ENCODE measurements at places on chromosomes 6 and 20. TPM values are rescaled to one million over a fixed set of nuclear protein-coding genes. Genes with fewer than 3 reads are reported as not detected.

- DNase-seq: no peak
Observed at GRCh38 chr20:46758929-46759669, 49.6 kb downstream of the SLC2A10 start.

- DNase-seq: no peak
Observed at GRCh38 chr6:22726966-22727365, 157.6 kb downstream of the HDGFL1 start.

The LY86 gene
- 77.3 TPM for total RNA-seq

- DNase-seq: no peak
Observed at GRCh38 chr6:152314483-152314832, 322.7 kb downstream of the SYNE1 start.

DNA sequence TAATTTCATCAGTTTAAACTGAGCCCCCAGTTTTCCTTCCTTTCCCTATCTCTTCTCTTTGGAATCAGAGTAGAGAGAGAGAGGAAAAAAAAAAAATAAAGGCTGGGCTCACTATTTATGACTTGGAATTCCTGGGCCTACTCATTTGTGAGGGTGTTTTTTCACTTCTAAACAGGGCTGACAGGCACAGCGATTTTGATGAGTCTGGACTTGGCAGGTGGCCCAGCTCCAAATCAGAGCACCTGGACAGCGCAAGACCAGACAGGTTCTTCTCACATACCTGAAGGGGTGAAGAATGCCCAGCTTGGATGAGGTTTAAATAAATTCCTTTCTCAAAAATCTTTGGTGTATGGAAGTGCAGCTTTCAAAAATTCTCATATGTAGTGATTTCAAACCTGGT lies 122.2 kb downstream of the KIF13A start:
- DNase-seq: no peak

DNA sequence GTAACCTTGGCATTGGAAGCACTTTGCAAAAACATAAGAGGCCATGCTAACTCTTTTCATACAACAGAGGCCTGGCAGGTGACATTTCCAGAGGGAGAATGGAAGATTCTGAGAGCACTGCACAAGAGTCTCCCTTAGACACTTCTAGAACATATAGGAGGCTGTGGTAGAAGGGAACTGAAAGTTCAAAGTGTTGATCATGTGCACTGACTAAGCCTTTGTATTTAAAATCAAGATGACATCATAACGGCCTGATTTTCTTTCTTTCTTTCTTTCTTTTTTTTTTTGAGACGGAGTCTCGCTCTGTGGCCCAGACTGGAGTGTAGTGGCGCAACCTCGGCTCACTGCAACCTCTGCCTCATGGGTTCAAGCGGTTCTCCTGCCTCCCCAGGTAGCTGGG lies 26.8 kb upstream of the DNAAF9 start:
- DNase-seq: no peak

- DNase-seq: no peak
Observed at GRCh38 chr20:44692932-44693480, 22.2 kb upstream of the CCN5 start.

The NRSN1 gene
- total RNA-seq: not detected

DNA sequence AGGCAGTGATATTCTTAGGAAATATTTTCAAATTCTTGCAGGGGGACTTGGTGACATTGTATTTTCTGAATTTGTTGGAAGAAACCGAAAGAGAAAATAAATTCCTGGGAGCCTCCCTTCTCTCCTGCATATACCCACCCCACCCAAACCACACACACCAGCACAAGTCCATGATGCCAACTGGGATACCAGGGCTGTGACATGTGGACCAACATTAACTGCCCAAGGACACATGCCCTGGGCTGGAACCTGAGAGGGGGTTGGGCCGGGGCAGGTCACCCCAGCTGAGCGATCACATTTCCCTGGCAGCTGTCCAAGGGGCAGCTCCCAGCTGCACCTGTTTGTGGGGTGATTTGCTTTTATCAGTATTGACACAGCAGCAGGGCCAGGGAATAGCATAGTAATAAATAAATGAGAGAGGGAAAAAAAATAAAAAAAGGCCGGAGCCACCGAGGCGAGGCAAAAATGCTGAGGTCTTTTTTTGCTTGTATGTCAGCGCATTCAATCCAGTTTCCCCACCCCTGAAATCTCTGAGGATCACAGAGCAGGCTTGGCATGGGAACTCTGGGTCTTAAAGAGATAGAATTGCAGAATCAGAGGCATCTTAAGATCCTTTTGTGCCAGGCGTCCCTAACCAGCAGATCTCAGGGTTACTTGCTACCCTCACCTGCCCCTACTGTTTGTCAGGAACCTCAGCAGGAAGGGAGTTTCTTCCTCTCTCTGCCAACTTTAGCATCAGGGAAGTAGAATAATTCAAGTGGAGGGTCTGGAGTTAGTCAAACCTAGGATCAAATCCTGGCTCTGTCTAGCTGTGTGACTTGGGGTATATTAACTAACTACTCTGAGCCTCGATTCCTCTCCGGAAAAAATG lies 66.5 kb upstream of the PIM1 start:
- DNase-seq: no peak

GRCh38 chr6:1906609-1907008 lies 296.9 kb downstream of the FOXC1 start:
- no peak for DNase-seq

- DNase-seq: no peak
Observed at GRCh38 chr20:49979030-49979832, 3.5 kb upstream of the SNAI1 start.
